ENCODE measurements at places on chromosomes 3 and 15.

GRCh38 chr15:62069551-62069950, 2.8 kb downstream of the C2CD4A start:
- no peak for DNase-seq

DNA sequence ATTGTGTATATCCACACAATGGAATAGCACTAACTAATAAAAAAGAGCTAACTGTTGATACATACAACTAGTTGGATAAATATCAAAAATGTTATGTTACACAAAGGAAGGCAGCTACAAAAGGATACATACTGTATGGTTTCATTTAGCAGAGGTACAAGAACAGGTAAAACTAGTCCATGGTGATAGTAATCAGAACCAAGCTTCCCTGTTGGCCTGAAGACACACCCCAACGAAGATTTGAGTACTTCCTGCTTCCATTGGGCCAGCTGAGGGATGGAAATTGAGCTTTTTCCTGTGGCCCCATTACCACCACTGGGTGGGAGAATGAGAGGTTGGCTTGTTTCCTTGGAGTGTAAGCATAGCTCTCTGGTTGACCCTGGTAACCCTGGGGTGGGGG, 117.3 kb upstream of the CADPS start:
- no peak for DNase-seq

GRCh38 chr3:170811928-170812591, 57.9 kb downstream of the RPL22L1 start:
- DNase-seq = peak; percentile 49

DNA sequence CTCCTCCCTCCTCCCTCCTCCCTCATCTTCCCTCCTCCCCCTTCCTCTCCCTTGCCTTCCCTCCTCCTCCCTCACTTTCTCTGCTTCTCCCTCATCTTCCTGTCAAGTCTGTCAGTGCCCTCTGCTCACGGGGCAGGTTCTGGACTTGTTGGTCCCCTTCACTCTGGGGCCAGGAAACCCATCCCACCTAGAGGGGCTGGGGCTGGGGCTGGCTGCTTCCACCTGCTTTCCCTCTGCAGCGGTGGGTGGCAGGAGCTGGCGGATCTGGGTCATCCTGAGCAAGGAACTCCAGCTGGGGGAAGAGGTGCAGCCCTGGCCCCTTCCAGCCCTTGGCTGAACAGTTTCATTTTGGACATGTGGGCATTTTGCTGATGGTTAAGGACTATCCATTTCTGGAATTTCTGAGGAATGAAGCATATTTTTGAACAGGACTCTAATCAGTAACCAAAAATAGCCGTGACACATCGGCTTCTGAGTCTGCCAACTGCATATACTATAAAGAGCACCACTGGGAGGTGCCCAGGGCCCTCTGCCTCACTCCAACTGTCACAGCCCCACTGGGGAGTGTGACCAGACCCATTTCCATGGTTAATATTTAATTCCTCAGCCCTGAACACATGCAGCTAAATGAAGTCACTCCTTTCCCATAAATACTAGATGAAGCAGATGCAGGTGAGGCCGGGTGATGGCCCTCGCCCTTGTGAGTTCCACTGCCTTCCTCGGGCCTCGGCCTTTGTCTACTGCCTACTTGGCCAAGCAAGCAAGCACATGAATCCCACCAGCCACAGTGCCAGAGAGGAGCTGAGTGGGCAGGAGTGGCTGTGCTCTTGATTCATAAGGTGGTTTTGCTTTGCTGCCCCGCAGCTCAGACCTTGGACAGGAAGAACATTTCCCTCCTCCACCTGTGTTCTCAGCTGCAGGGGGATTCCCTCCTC, 39.8 kb downstream of the CHDH start:
- no peak for DNase-seq

Data from stimulated activated CD4-positive, alpha-beta T cell treated with anti-CD3 and anti-CD28 coated beads, Interleukin-2, amount 100 ng/mL, for 4 hours (primary cell).